Naive thymus-derived CD4-positive, alpha-beta T cell (primary cell): ENCODE measurements at places on chromosomes 1 and 21.

- H3K27me3 ChIP-seq, result no peaks in the 10 kb centered on the region
- H3K4me1 ChIP-seq, result no peaks in the 10 kb centered on the region
- H3K27ac ChIP-seq, result no peak overlapping the region
- DNase-seq, result no peak
- H3K36me3 ChIP-seq, result no peaks in the 10 kb centered on the region
Observed at GRCh38 chr1:96510391-96510790, 211.2 kb upstream of the PTBP2 start.

- H3K4me1 ChIP-seq, result no peaks in the 10 kb centered on the region
- no peaks in the 10 kb centered on the region for H3K36me3 ChIP-seq
- no peak for DNase-seq
- no peaks in the 10 kb centered on the region for H3K27me3 ChIP-seq
- H3K27ac ChIP-seq, result no peak overlapping the region
- no peak overlapping the region for H3K4me3 ChIP-seq
Observed at GRCh38 chr1:173421286-173421685, 55.8 kb upstream of the PRDX6 start.

GRCh38 chr1:54982739-54983138, 2.3 kb downstream of the TMEM61 start:
- peaks cover 5% of the 10 kb centered on the region for H3K27me3 ChIP-seq
- no peak overlapping the region for H3K4me3 ChIP-seq
- H3K36me3 ChIP-seq, result no peaks in the 10 kb centered on the region
- no peak for DNase-seq
- no peaks in the 10 kb centered on the region for H3K4me1 ChIP-seq

GRCh38 chr1:178796013-178796412, 71.0 kb downstream of the RALGPS2 start:
- no peak overlapping the region for H3K27ac ChIP-seq
- no peaks in the 10 kb centered on the region for H3K4me1 ChIP-seq
- no peak overlapping the region for H3K4me3 ChIP-seq
- no peaks in the 10 kb centered on the region for H3K36me3 ChIP-seq
- no peak for DNase-seq

DNA sequence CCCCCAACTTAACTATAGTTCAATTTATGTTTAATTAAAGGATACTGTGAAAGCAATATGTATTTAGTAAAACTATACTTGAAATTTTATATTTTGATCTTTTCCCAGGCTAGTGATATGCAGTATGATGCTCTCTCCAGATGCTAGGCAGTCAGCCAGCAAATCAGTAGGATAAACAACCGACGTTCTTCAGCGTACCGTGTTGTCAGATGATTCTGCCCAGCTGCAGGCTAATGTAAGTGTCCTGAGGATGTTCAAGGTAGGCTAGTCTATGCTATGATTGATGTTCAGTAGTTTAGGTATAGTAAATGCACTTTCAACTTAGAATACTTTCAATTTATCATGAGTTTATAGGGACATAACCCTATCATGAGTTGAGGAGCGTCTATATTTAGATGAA, 762.6 kb downstream of the MRPL39 start:
- H3K27ac ChIP-seq, result no peak overlapping the region
- H3K36me3 ChIP-seq, result no peaks in the 10 kb centered on the region
- no peak for DNase-seq
- H3K4me1 ChIP-seq, result no peaks in the 10 kb centered on the region
- no peak overlapping the region for H3K4me3 ChIP-seq

- H3K36me3 ChIP-seq, result peaks cover 91% of the 10 kb centered on the region
- peaks cover 47% of the 10 kb centered on the region for H3K4me1 ChIP-seq
- no peak for DNase-seq
- H3K27me3 ChIP-seq, result no peaks in the 10 kb centered on the region
- H3K4me3 ChIP-seq, result no peak overlapping the region
Observed at GRCh38 chr1:40067023-40067422, 26.5 kb downstream of the CAP1 start.

GRCh38 chr1:24349891-24350290, 30.7 kb downstream of the GRHL3 start:
- no peaks in the 10 kb centered on the region for H3K27me3 ChIP-seq
- no peak overlapping the region for H3K27ac ChIP-seq
- no peak overlapping the region for H3K4me3 ChIP-seq
- no peaks in the 10 kb centered on the region for H3K4me1 ChIP-seq

- H3K27me3 ChIP-seq, result no peaks in the 10 kb centered on the region
- H3K36me3 ChIP-seq, result no peaks in the 10 kb centered on the region
- no peak overlapping the region for H3K4me3 ChIP-seq
- no peaks in the 10 kb centered on the region for H3K4me1 ChIP-seq
- H3K27ac ChIP-seq, result no peak overlapping the region
Observed at GRCh38 chr1:156911577-156912298, 8.7 kb upstream of the LRRC71 start.

DNA sequence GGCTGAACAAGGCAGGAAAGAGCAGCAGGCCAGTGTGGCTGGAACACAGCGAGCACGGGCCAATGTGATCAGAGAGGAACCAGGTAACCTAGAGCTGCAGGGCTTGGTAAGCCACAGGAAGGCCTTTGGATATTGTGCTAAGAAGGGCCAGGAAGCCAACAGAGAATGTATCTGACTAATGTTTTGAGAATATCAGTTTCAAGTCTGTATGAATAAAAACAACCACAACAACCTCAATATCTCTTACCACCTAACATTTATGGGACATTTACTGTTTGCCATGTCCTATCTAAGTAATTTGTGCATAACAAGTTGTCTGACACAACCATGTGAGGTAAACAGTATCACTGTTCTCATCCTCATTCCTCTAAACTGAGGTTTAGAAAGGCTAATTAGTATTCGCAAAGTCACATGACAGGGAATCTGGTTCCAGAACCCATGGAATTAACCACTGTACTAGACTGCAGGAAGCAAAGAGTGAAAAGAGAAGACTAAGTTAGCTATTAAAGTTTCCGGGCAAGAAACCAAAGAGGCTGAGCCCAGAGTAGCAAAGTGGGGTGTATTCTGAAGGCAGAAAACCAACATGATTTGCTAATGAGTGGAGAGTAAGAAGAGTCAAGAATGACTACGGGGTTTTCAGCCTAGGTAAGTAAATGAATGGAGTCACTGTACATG, 38.9 kb downstream of the SPRTN start:
- no peaks in the 10 kb centered on the region for H3K36me3 ChIP-seq
- H3K27me3 ChIP-seq, result no peaks in the 10 kb centered on the region
- no peak for DNase-seq
- H3K4me1 ChIP-seq, result peaks cover 7% of the 10 kb centered on the region
- H3K4me3 ChIP-seq, result no peak overlapping the region

DNA sequence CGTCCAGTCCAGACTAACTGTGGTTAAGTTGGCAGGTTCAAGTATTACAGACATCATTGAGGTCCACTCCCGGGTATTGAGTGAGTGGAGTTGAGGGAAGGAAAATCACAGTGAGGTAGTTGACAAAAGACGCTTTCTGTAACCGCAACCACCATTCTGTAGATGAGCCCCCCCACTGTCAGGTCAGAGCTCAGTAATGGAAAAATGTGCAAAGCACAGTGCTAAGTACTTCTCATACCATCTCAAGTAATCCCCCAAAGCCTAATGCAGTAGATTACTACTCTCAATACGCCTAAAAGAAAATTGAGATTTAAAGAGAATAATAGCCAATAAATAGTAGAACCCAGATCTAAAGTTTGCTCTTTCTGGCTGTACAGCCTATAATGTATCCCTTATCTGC, 522.8 kb downstream of the LMO4 start:
- DNase-seq, result no peak
- no peaks in the 10 kb centered on the region for H3K36me3 ChIP-seq
- no peak overlapping the region for H3K27ac ChIP-seq
- no peaks in the 10 kb centered on the region for H3K27me3 ChIP-seq

DNA sequence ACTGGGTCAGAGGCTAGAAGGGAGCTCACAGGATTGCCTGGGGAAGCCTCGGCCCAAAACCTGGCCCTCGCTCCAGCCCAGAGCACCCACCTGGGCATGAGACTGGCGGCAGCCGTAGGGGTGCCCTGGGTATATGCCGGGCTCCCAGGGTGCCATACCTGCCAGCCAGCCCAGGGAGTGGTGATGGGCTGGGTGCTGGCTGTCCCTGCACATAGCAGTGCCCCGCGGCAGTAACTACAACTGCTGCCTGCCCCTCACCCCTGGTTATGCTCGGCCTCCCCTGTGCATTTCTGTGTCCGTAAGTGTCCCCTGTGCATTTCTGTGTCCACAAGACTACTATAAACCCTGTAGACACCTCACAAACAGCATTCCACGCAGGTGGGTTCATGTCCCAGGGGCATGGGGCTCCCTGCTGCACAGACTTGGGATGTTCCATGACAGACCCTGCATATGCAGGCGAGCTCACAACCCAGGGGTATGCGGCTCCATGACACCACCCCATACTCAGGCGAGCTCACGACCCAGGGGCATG, 5.8 kb upstream of the SPATC1L start:
- H3K27me3 ChIP-seq, result no peaks in the 10 kb centered on the region
- H3K4me3 ChIP-seq, result no peak overlapping the region
- no peak overlapping the region for H3K27ac ChIP-seq
- no peaks in the 10 kb centered on the region for H3K36me3 ChIP-seq
- DNase-seq, result no peak

DNA sequence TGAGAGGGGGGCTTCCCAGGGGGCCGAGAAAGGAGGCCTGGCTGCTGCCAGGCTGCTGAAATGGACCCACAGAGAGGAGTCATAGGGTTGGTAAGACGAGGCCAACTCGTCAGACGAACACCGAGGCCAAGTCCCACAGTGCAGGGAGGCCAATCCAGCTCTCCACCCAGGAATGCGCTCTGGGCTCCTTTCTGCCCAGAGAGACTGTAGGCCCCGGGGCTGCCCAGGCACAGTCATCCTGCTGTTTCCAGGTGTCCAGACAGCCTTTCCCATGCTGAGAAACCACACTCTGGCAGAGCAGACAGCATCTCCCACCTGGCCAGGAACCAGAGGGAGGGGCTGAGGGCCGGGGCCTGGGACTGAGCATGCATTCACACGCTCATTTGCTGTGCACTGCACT, 26.7 kb upstream of the RSPO1 start:
- DNase-seq, result no peak
- H3K27ac ChIP-seq, result no peak overlapping the region
- H3K4me1 ChIP-seq, result no peaks in the 10 kb centered on the region

GRCh38 chr1:28718586-28719331, 18.0 kb upstream of the YTHDF2 start:
- no peaks in the 10 kb centered on the region for H3K4me1 ChIP-seq
- no peak overlapping the region for H3K27ac ChIP-seq
- no peak for DNase-seq
- H3K4me3 ChIP-seq, result no peak overlapping the region

- no peaks in the 10 kb centered on the region for H3K36me3 ChIP-seq
- H3K4me3 ChIP-seq, result no peak overlapping the region
- no peak for DNase-seq
- no peaks in the 10 kb centered on the region for H3K4me1 ChIP-seq
Observed at GRCh38 chr1:186780076-186780475, 48.7 kb upstream of the PLA2G4A start.

DNA sequence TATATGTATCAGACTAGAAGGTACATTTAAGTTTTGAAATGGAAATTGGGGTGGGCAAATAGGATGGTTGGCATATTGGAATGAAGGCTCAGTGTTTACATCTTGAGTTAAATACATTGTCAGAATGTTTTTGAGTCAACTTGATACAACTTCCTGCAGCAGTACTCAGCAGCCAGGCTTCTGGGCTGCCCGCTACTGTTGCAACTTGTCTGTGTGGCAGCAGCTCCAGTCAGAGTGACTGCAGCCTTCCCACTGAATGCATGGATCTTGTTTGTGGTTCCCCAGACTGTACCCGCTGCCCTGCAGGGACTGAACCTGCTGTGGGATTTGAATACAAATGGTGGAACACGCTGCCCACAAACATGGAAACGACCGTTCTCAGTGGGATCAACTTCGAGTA, 24.9 kb upstream of the SARS1 start:
- no peaks in the 10 kb centered on the region for H3K36me3 ChIP-seq
- no peak overlapping the region for H3K27ac ChIP-seq
- no peaks in the 10 kb centered on the region for H3K4me1 ChIP-seq
- H3K4me3 ChIP-seq, result no peak overlapping the region
- no peak for DNase-seq
- no peaks in the 10 kb centered on the region for H3K27me3 ChIP-seq

GRCh38 chr1:212110617-212111016, 75.1 kb downstream of the DTL start:
- H3K36me3 ChIP-seq, result no peaks in the 10 kb centered on the region
- no peak overlapping the region for H3K27ac ChIP-seq
- H3K27me3 ChIP-seq, result no peaks in the 10 kb centered on the region

DNA sequence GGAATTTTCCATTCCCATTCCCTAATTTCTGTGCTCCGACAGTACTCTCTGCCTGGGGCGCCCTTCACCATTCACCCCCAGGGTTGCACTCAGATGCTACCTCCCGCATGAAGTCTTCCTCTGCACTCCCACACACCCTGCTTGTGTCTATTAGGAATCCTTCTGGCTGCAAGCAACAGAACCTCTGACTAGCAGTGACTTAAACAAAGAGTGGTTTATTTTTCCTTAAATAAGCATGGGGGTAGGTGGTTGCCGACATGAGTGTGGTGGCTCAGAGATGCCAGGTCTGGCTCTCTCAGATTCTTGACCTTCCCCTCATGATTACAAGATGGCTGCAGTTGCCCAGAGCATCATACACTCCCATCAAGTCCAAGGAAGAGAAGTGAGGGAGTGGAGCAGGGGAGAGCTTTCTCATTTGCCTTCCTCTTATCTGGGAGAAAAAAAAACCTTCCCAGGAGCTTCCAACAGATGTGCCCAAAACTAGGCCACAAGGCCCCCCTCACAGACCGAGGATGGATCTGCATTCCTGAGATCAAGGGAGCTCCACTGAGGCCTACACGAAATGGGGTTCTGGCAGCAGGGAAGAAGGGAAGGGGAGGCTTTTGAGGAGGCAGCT, 49.6 kb upstream of the LBR start:
- H3K27me3 ChIP-seq, result no peaks in the 10 kb centered on the region
- no peak for DNase-seq
- H3K4me3 ChIP-seq, result no peak overlapping the region
- no peak overlapping the region for H3K27ac ChIP-seq

DNA sequence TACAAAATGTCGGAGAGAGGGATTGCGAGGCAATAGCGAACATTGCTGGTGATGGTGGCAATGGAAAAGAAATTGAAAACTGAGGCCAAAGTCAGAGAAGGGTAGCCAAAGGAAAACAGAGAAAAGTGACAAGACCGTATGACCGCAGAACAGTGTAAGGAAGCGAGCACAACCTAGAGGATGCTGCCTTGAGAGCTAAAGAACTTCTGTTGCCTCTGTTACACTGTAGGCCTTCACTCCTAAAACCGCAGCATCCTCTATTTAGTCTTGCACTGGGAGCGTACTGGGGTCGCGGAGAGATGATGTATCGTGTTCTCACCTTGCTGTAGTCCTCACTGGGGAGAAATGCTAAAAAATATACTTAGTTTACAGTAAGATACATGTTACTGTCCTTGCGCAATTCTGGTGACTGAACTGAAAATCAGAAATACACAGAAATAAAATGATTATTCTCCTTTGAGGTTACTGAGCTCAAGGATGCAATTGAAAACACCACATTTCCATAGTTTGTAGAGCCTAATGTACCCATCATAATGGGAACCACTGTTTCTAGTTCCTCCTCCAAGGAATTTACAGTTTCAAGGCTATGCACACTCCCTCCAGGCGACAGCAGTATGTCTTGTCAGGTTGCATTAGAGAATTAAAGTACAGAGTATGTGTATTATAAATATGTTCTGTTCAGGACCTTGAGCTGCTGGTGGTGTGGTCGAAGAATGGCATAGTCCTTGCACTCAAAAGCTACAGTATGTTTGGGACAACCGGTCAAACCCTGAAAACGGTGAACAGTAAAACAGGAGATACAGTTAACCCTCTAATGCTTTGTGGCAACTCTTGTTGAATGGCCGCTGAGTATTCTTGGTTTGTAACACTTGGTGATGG, 1.3 kb downstream of the NEK7 start:
- H3K27me3 ChIP-seq, result no peaks in the 10 kb centered on the region
- no peaks in the 10 kb centered on the region for H3K36me3 ChIP-seq
- DNase-seq, result no peak
- peaks cover 35% of the 10 kb centered on the region for H3K4me1 ChIP-seq
- peak overlapping the region; percentile 96 for H3K27ac ChIP-seq
- peak overlapping the region; percentile 99 for H3K4me3 ChIP-seq
